ENCODE measurements at places on chromosomes 13 and 19. TPM values are rescaled to one million over a fixed set of nuclear protein-coding genes. Genes with fewer than 3 reads are reported as not detected.

Gene HOOK2
- total RNA-seq = 73.5 TPM

Gene PTPRS
- total RNA-seq = 46.2 TPM

Gene SPACA6
- 1.0 TPM for total RNA-seq

Gene KCNN1
- 0.14 TPM for total RNA-seq

Gene MAP4K1
- not detected for total RNA-seq

Gene POU2F2
- total RNA-seq = 0.34 TPM

Gene WDR87
- total RNA-seq = not detected

Gene N4BP2L1
- total RNA-seq = 2.7 TPM

Gene ASF1B
- total RNA-seq = 0.28 TPM

Gene DIRAS1
- 0.34 TPM for total RNA-seq

Gene ANGPTL4
- 3.4 TPM for total RNA-seq

Gene CCDC194
- 0.07 TPM for total RNA-seq
